ENCODE measurements at places on chromosomes 1 and 21. TPM values are rescaled to one million over a fixed set of nuclear protein-coding genes. Genes with fewer than 3 reads are reported as not detected.

- DNase-seq, result peak; percentile 14
Measured at GRCh38 chr1:59978026-59978425, 51.5 kb upstream of the CYP2J2 start.

DNA sequence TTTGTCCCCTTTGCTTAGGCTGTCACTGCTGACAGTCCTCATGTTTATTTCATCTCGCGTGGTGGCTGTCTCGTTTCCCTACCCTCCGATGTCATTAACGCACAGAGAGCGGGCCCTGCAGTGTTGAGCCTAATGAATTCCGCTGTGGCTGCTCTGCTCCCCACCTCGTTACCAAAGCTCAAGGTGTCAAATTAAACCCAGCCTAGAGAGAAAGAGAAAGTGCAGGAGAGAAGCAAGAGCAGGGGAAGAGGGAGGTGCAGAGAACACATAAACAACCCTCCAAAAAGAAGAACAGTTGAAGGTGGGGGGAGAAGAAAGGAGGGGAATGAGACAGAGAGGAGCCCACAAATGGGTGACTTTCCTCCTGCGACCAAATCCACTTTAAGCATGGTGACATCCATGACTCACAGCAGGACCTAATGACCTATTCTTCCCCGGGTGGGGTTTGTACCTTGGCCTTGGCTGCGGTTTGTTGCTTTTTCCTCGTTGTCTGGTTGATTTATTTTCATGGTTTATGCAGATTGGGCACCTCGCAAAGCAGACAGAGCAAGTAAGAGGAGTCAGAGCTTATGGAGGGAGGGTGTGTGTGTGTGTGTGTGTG, 92.5 kb downstream of the PBX1 start:
- DNase-seq, result peak; percentile 91

The MMP23B gene
- total RNA-seq, result 4.0 TPM

DNA sequence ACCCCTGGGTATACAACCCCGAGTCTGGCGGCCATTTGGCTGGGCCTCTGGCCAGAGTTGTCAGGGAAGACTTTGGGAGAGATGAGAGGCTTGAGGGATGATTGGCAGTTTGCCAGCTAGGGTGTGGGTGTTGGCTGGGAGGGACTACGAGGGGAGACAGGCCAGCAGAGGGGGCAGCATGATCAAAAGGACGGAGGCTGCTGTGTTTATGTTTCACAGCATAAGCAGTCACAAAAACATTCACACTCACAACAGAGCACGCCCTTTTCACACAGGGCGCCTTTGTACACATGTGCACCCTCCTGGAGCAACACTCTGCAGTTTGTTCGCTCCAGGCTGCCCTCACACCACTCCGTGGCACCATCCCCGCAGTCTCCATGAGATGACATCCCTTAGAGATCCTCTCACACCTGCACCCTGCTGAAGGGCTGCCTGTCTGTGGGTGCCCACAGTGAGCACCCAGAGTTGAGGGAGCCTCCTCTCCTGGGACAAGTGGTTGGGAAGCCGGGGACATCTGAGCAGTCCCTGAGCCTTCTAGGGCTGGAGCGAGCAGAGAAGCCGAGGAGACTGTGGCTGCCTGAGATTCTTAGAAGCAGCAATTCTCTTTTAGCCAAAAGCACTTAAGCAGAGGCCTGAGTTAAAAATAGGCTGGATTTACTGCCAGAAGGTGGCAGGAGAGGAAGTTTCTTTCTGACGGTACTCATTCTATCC, 15.4 kb downstream of the EFNA3 start:
- peak; percentile 69 for DNase-seq

DNA sequence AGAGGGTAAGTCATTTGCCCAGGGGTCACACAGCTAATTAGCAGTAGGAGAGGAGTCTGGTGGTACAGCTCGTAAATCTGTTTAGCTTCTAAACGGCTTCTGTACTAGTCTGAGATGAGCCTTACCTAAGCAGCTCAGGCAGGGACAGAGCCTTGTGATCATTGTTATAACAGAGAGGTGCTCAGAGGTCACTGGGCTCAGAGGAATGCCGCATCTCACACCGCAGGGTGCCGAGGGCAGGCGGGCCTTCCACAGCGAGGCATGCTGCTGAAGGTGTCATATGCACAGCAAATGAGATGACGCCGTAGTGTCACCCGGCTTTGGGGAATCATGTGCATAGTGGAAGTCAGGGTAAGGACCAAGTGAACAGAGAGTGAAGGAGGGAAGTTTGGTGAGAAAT, 305.2 kb upstream of the FMN2 start:
- no peak for DNase-seq

- DNase-seq, result no peak
Measured at GRCh38 chr21:46033410-46034400, 52.1 kb downstream of the COL6A1 start.

The OR2L5 gene
- total RNA-seq, result 0.05 TPM

GRCh38 chr1:51525295-51525694, 6.2 kb upstream of the EPS15 start:
- no peak for DNase-seq

The MCOLN3 gene
- total RNA-seq, result 4.0 TPM

The HUNK gene
- 1.8 TPM for total RNA-seq

GRCh38 chr21:43609501-43610340, 49.6 kb downstream of the HSF2BP start:
- DNase-seq, result peak; percentile 95

DNA sequence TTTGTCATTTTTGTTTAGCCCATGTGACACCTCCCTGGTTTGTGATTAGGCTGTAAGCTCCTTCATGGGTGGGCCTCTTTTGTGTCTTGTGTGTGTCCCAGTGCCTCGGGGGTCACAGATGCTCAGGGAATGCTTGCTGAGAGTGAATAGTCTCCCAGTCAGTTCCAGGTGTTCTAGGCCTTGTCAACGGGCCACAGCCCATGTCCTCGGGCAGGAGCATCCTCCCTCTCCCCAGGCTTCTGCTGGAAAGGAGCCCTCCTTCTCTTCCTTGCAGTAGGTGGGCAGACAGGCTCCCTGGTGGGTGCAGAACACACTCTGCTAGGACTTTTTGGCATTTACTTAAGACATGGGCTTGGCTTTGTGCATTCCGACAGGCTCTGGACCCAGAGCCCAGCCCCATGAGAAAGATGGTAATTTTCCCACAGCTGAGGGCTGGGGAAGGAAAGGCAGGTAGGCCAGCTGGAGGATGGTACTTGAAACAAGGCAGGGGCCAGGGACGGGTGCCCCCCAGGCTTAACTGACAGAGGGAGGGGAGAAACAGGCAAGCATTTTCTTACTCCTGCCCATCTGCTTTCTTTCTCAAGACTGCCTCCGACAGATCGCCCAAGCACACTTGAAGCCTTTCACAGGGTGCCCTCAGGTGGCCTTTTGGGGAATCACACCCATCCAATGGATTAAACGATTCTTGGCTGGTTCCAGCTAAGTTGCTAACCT, 7.1 kb upstream of the CPLANE2 start:
- DNase-seq, result peak; percentile 76

GRCh38 chr1:205990226-205990625, 13.0 kb downstream of the RAB7B start:
- no peak for DNase-seq

The DNASE2B gene
- not detected for total RNA-seq

- DNase-seq, result peak; percentile 85
Measured at GRCh38 chr1:49424782-49425181, 599.0 kb downstream of the AGBL4 start.

The CELF3 gene
- total RNA-seq, result not detected

- DNase-seq, result peak; percentile 9
Measured at GRCh38 chr1:18946550-18947381, 9.7 kb downstream of the IFFO2 start.

- DNase-seq, result peak; percentile 40
Measured at GRCh38 chr21:41706678-41707077, 60.2 kb downstream of the RIPK4 start.

GRCh38 chr1:202692959-202693555, 17.2 kb downstream of the SYT2 start:
- DNase-seq, result peak; percentile 55

GRCh38 chr1:26779098-26779668, 8.6 kb upstream of the PIGV start:
- DNase-seq, result no peak

GRCh38 chr1:89881415-89882058, 60.7 kb downstream of the LRRC8D start:
- DNase-seq, result no peak

DNA sequence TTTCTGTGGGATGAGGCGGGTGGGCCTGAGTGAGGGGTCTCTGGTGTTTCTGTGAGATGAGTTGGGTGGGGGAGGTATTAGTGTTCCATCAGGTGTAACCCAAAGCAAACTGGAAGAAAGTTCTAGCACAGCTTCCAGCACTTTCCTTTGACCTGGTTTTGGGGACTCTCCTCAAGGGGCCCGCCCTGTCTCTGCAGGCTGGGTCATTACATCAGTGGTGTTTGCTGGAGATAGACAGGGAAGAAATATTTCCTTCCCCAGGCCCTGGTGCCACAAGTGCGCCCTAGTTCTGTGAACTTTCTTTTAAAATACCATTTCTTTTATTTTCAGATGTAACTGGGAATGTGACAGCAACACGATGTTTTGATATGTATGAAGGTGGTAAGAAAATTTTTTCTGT, 16.5 kb upstream of the MX2 start:
- no peak for DNase-seq

The THRAP3 gene
- 130 TPM for total RNA-seq

GRCh38 chr1:92862605-92863004, 30.8 kb downstream of the RPL5 start:
- no peak for DNase-seq

The NBPF10 gene
- total RNA-seq, result 1.0 TPM

DNA sequence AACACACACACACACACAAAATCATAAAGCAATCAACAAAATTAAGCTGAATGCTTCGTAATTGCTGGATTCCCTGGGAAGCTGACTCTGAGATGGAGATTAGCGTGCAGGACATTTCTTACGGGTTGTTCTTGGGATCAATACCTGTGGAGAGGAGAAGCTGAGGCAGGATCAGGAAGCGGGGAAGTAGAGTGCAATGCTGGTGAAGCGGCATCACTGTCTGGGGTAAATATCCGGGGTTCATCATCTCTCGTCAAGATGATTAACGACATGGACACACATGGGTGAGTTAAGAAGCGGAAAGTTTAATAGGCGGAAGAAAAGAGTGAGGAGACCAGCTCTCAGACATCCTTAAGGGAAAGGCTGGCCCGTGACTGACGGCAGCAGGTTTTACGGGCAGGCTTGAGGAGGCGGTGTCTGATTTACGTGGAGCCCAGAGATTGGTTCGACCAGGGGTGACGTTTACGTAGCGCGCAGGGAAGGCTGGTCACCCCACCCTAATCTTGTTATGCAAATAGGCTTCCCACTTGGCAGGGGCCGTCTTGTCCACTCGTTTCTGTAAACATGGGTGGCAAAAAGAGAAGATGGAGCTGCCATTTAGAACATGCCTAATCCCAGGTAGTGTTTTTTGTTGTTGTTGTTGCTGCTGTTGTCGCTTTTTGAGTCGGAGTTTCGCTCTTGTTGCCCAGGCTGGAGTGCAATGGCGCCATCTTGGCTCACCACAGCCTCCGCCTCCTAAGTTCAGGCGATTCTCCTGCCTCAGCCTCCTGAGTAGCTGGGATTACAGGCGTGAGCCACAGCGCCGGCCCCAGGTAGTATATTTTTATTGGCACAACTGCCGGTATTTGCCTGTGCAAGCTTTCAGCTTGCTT, 135.6 kb upstream of the KCNJ15 start:
- DNase-seq, result no peak

The TEDDM1 gene
- not detected for total RNA-seq

GRCh38 chr1:92505015-92505692, 18.4 kb upstream of the GFI1 start:
- no peak for DNase-seq

The LMX1A gene
- not detected for total RNA-seq

GRCh38 chr1:3928586-3928985, 28.5 kb upstream of the C1orf174 start:
- no peak for DNase-seq

- peak; percentile 59 for DNase-seq
Measured at GRCh38 chr1:203186446-203187303, at the start of gene CHI3L1. Gene CHI3L1 (minus strand): TSS chr1:203186704. CDS start chr1:203186623, 81 bp downstream.

- DNase-seq, result peak; percentile 93
Measured at GRCh38 chr1:224067621-224068457, 46.1 kb upstream of the FBXO28 start.

- no peak for DNase-seq
Measured at GRCh38 chr1:206635978-206636345, 626 bp downstream of the DYRK3 start.

GRCh38 chr1:164842870-164843269, 283.9 kb downstream of the PBX1 start:
- no peak for DNase-seq

GRCh38 chr1:117295001-117295400, 72.2 kb upstream of the MAN1A2 start:
- no peak for DNase-seq

DNA sequence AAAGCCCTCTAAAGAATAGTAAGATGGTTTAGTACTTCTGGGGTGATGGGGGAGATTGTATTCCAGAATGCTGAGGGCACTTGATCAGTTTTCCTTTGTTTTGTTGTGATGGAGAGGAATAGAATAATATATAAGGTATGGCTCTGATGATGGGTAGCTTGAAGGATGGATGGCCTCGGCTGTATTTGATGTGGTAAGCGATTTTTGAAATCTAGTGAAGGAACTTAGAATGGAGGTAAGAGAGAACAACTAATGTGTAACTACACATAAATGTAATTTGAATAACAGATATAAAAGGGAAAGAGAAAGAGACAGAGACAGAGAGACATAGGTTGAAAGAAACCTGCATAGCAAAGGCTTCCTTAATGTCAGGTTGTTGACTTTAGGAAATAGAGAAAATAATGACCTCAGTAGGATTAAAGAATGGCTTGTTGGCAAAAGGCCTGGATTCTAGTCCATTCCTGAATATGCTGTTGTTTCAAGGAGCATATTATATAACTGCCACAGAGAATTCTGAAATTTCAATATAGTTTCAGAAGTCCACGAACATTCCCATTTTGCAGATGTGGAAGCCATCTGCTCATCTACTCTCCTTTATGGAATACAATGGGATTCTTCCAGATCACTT, 58.7 kb downstream of the NIBAN1 start:
- DNase-seq, result no peak

The ITLN2 gene
- total RNA-seq, result not detected

GRCh38 chr1:84000954-84001495, 2.1 kb upstream of the TTLL7 start:
- DNase-seq, result no peak

The OR10J1 gene
- total RNA-seq, result not detected

DNA sequence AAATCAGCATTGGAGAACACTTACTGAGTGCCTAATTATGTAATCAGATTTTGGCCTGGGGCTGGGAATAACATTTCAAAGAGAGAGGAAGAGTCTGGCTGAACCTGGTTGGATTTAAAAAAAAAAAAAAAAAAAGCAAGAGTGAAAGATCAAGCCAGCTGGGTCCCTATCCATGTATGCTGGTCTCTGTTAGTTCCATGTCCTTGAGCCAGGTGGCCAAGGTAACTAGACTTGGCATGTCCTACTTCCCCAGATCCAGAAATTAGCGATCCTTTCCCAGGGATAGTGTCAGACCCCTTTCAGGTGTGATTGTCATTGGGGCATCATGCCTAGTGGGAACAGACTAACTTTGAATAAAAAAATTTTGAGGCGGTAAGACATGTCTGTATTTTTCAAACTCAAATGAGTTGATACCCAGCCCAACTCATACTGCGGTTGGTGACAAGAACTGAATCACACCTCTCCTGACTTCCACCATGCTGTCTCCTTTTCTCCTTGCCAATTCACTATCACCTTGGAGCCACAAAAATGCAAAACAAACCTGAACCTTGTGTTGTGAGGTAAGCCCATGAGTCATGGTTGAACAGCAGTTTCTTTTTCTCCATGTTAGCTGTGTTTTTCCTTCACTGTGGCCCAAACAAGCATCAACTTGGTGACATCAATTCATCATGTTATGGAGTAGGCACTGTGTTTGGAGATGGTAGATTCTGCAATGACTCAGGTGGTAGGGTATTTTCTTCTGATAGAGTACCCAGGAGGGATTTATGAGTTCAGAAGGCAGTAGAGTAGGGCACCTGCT, 24.5 kb upstream of the PPP2R5A start:
- peak; percentile 97 for DNase-seq

The SPAG17 gene
- 14.6 TPM for total RNA-seq

The OLFML2B gene
- total RNA-seq, result 3.2 TPM

The TMEM79 gene
- 0.52 TPM for total RNA-seq

All from renal cortical epithelial cell (primary cell).